ENCODE measurements at places on chromosomes 4 and X.

- DNase-seq = no peak
Observed at GRCh38 chr4:15054541-15054940, 52.3 kb downstream of the CPEB2 start.

DNA sequence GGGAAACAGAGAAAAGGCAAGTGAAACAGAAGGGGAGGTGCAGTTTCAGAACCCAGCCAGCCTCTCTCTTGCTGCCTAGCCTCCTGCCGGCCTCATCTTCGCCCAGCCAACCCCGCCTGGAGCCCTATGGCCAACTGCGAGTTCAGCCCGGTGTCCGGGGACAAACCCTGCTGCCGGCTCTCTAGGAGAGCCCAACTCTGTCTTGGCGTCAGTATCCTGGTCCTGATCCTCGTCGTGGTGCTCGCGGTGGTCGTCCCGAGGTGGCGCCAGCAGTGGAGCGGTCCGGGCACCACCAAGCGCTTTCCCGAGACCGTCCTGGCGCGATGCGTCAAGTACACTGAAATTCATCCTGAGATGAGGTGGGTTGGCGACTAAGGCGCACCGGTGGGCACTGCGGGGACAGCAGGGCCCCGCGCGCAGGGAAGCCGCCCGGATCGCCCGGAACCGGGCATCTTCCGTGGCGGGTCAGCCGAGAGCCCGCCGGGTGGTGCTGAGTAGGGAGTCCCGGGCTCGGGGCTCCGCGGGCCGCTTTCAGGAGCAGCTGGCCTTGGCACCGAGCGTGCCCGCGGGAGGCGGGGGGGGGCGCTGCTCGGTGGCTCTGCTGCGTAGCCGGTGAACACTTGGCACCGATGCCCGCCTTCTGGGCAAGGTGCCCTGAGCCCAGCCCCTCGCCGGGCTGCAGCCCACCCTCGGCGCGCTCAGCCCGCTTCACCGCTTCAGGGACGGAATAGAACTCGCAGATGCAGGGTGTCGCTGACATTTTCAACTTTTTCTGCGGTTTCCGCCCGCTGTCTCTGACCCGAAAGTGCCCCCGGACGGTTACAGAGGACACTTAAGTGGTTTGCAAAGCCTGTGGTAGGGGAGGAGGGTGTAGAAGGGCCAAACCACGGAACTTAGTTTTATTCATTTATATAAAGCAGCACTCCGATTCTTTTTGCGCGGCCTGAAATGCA, at the start of gene CD38:
CD38 (plus strand) TSS at position 40 of the 953 bp plus-strand sequence; CDS start at position 127, 87 bp downstream.
- no peak for DNase-seq

DNA sequence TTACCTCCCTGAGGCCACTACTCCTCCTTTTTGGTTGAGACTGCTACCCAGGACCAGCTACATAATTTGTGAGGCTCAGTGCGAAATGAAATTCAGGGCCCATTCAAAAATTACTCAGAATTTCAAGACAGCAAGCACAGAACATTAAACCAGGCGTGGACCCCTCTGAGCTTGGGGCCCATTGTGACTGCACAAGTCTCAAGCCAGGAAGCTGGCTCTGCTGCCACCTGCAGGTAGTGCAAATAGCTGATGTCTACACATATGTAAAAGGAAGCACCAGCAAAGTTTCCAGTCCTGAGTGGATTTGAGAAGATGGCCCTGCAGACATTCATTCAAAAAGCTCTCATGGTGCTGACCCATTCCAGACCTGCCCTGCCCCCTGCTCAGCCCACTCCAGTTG, 213.4 kb upstream of the LNX1 start:
- DNase-seq = no peak

DNA sequence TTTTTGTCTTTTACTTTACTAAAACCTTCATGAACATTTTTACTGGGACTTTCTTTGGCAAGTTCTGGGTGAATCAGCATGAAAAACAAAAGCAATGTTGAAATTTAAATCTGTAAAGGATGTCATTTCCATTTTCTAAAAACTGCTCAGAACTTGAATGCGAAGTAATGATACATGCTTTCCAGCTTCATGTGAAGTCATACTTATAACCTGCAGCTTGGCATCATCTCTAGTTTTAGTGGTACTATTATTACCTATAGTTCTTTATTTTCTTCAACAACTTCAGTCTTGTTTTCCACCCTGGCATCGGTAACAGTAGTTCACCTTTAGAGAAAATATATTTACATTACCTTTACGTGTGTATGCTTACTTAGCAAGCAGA, 421.4 kb upstream of the DIPK2B start:
- no peak for DNase-seq

DNA sequence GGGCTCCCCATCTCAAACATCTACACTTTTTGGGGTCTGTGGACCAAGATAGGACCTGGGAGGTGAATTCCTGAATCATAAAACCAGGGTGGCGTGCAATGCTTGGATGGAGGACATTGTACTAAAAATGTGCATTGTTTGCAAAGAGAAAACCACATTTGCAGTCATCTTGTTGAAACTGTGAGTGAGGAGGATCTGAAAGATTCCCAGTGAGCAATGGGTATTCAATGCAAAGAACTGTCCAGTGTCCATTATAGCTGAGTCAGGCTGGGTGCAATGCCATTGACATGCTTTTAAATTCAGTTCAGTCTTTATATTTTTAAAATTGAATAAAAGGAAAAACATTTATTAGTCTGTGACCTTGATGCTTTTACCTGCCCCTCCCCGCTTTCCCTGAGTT, 215.7 kb downstream of the STK32B start:
- no peak for DNase-seq

GRCh38 chr4:31518796-31519250, 798.7 kb downstream of the PCDH7 start:
- no peak for DNase-seq

- peak; percentile 0 for DNase-seq
Observed at GRCh38 chrX:43557792-43558191, 98.3 kb upstream of the MAOA start.

GRCh38 chrX:68908071-68908470, 79.2 kb downstream of the EFNB1 start:
- no peak for DNase-seq

DNA sequence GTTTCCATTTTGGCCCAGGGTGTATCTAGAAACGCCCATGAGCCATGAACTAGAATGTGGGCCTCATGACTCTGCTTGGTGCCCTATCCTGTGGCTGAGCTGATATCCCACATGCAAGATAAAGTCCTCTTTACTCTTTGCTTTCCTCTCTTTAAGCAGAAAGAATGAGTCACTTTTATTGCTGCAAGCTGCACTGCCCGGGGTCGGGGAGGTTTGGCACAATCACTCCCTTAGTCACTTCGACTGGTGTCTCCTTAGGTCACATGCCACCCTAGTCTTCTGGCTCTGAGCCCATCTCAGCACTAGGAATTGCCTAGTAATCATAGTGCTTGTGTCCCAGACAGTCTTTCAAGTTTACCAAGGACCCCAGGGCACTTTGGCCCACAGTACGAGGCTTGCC, 75.1 kb upstream of the CXorf66 start:
- no peak for DNase-seq

GRCh38 chr4:98305576-98305975, 44.4 kb downstream of the RAP1GDS1 start:
- DNase-seq = no peak

- DNase-seq = no peak
Observed at GRCh38 chrX:71103110-71103983, 3.2 kb downstream of the CXorf65 start.

DNA sequence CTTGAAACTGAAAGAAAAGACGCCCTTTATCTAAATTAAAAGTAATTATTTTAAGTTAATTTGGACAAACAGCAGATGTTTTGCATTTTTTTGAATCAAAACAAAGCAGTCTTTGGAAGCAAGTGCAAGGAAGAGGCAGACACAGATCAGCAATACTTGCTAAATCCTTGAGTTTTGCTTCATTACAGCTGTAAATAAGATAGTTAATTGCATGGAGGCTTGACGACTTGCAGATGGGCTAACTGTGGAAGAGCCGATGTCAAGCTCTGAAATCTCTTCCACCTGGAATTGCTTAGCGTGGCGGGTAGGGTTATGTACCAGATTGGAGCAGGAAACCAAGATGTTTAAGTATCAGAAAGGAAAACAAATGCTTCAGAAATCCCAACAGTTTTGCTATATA, 148.8 kb downstream of the POLA1 start:
- DNase-seq = no peak

GRCh38 chr4:87975466-87975865, at the start of gene SPP1:
Gene SPP1, plus strand, starts transcription at chr4:87975714. Its CDS starts 1,182 bp downstream, at chr4:87976896.
- peak; percentile 54 for DNase-seq

DNA sequence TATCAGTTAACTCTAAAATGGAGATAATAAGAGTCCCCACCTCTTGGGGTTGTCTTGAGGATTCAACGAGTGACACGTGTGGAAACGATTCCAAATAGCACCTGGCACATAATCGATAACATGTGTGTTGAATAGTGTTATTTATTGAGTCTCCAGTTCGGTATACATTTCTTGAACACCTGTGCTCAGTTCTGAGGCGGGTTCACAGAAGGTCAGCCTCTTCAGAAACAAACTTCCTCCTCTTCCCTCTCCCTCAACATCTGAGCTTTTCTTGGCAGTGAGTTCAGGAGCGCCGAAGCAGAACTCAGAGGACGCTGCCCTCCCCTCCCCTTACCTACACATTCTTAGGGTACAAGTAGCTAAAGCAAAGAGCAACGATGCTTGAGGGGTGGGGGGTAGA, 934 bp downstream of the PDHA1 start:
- DNase-seq = no peak
